ENCODE measurements at places on chromosomes 16 and 17.

- no peak for DNase-seq
Measured at GRCh38 chr16:86578611-86579267, 390 bp downstream of the FOXL1 start.

DNA sequence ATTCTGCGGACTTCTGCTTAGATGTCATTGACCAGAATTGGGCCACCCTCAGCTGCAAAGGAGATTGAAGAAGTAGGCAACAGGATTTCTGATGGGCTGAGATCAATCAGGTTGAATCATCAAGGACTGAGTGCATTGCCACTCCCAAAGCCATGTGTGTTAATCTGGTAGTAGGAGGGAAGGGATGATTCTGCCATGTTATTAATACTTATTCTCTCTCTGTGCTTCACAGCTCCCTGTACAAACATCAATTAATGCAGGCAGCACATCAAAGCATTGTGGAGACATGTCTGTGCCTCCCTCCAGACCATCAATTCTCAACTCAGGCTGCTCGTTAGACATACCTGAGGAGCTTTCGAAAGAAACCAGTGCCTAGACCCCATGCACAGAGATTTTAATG lies 11.6 kb downstream of the LRRC3C start:
- no peak for DNase-seq

DNA sequence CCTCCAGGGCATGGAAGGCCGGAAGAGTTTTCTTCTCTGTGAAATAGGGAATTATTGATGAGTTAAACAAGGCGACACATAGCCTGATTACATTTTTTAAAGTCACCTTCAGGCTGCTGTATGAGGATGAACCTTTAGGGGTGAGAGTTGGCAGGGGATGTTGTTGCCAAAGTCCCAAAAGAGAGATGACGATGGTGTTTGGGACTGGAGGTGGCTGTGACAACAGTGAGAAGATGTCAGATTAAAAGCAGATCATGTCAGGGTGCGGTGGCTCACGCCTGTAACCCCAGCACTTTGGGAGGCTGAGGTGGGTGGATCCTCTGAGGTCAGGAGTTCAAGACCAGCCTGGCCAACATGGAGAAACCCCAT lies 16.8 kb upstream of the ASGR2 start:
- no peak for DNase-seq

DNA sequence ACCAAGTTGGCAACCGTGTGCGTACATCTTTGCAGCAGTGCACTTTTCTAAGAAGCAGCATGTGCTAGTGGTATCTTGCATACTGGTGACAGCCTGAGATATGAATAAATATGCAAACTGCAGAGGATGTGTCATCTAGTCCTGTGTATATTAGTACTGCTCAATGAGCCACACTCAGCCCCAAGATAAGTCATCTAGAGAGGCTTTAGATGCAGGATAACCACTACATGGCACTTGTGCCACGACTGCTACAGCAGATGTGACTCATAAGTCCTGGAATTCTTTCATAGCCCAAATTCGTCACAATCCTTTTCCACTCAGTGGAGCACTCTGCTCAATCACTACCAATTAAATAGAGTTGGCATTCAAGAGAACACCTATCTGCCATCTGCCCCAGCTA lies 171.5 kb downstream of the AXIN2 start:
- DNase-seq, result no peak

DNA sequence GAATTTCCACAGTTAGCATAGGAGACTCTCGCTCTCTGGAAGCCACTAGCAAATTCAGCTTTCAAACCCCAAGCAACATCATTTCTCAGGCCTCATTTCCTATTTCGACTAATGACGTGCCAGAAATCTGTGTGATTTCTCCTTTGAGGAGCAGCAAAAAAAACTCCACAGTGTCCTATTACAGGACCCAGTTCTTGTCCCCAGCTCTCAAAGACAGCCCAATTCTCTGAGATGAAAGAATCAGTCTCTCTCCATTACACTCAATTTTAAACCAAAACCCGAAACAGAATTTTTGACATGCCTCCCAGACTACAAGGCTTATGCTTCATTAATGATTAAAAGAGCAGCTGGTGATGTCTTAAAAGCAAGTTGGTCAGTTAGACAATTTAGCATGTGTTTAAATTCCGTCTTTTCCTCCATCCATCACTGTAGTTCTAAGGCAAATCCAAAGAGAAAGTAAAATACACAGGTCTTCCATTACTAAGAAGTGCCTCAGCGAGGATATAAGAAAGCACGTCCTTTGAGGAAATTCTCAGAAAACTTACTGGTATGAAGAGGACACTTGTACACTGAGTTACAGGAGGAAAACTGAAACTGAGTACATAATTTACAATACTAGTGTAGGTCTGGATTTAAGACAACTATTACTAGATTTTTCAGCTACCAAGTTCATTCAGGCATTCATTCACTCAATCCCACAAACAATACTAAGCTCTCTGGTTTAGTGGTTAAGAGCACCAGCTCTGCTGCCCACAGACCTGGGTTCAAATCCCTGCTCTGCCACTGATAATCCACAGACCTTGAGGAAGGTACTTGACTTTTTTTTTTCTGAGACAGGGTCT lies 12.5 kb downstream of the TOM1L2 start:
- DNase-seq, result peak; percentile 61

GRCh38 chr17:19940722-19941464 lies 36.7 kb downstream of the AKAP10 start:
- no peak for DNase-seq
